ENCODE measurements at places on chromosomes 2 and 18.

GRCh38 chr2:183035954-183036669, 2.1 kb downstream of the NCKAP1 start:
- no peak for DNase-seq

- no peak for DNase-seq
These were observed 554 bp downstream of the PFN4 start for GRCh38 chr2:24122366-24123194.

- no peak for DNase-seq
These were observed 135.6 kb downstream of the GALNT1 start for GRCh38 chr18:35717182-35717581.

DNA sequence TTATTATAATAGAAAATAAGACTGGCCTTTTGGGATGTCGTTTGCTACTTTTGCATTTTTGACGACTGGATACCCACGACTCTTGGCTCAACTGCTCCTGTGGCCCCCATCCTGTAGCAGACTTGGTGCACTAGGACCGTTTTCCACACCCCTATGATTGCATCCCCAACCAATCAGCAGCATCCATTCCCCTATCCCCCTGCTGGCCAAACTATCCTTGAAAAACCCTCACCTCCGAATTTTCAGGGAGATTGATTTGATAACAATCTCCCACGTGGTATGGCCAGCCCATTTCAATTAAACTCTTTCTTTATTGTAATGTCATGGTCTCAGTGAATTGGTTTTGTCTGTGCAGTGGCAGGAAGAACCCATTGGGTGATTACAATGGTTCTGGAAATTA, 37.9 kb upstream of the TTR start:
- no peak for DNase-seq

- DNase-seq, result no peak
These were observed 13.4 kb upstream of the CLASP1 start for GRCh38 chr2:121662656-121663055.

DNA sequence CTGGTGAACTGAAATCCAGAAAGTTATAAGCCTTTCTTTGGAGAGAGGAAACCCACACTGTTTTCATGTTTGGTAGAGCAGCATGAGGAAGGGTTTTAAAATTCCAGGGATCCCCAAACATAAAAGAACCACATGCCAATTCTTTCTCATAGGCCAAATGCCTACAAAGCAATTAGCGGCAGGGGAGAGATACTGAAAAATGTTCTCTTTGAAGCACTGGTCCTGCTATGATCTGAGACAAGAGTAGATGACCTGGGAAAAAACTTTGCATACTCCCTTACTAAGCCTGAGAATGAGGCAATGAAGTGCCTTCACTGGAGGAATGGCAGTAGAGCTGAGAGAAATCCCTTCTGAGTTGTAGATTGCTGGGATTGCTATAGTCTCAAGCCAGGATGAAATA, 1261.7 kb downstream of the DSC3 start:
- DNase-seq, result no peak

DNA sequence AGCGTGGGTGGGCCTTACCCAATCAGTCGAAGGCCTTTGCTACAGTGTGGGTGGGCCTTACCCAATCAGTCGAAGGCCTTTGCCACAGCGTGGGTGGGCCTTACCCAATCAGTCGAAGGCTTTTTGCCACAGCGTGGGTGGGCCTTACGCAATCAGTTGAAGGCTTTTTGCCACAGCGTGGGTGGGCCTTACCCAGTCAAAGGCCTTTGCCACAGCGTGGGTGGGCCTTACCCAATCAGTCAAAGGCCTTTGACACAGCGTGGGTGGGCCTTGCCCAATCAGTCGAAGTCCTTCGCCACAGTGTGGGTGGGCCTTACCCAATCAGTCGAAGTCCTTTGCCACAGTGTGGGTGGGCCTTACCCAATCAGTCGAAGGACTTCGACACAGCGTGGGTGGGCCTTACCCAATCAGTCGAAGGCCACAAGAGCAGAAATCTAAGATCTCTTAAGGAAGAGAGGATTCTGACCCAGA, 16.3 kb upstream of the GAL3ST2 start:
- DNase-seq, result no peak

GRCh38 chr2:46355756-46356155, 58.5 kb downstream of the EPAS1 start:
- no peak for DNase-seq

- DNase-seq, result no peak
These were observed 58.6 kb downstream of the POMC start for GRCh38 chr2:25109822-25110221.

GRCh38 chr2:120625865-120626560, 109.7 kb upstream of the GLI2 start:
- DNase-seq, result no peak

DNA sequence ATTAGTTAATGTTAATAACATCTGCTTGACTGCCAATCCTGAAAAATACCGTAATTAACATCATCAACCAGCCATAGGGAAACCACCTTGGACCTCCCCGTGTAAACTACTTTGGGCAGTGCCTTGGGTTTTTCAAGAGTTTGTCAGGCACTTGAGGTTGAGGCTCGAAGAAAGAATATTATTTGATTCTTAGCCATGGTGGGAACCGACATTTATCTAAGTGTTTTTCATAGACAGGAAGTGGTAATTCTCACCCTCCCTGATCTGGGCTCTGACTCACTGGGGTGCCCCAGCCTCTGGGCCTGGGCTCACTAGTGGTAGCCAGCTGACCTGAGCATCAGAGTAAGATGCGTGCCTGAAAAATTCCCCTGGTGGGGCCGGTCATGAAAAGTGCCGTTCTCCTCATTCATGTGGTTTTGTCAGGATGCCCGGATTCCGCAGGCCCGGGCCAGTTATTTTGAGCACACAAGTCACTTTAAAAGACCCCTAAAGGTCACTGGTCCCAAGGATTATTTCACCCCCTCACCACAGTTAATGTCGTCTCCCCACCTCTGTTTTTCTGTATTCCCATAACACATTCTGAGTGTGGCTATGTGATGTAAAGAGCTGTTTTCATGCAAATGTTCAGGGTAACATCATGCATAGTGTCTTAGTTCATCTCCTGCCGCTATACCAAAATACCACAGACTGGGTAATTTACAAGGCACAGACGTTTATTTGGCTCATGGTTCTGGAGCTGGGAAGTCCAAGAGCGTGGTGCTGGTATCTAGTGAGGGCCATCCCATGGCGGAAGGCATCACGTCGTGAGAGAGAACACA, 21.6 kb upstream of the SPATA3 start:
- DNase-seq, result no peak

DNA sequence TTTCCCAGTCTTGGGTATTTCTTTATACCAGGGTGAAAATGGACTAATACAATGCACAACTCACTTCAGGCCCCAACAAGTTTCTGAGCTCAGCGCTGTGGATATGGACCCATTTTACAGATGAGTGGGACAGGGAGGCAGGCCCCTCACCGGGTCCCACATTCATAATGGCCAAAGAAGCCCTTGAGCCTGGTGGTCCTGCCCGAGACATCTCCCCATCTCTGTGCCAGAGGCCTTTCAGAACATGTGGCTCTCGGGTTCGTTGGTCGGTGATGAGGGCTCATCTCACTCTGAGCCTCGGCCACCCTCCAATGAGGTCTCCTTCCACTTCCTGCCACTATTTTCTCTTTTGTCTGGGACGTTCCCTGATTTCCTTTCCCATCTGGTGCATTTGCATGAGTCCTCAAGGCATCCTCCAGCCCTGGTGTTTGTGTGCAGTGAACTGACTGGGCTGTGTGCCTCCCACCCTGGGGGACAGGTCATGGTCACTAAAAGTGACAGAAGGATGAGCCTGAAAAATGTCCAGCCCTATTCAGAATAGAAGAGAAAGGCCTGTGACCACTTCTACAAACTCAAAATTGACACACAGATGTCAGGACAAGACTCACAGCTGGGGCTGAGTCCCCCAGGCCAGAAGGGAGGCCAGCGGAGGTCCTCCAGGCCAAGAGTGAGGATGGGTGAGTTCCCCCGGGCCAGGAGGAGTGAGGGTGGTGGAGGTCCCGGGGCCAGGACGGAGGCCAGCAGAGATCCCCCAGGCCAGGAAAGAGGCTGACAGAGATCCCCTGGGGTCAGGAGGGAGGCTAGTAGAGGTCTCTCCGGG, 134.5 kb downstream of the PTGR3 start:
- DNase-seq, result no peak

DNA sequence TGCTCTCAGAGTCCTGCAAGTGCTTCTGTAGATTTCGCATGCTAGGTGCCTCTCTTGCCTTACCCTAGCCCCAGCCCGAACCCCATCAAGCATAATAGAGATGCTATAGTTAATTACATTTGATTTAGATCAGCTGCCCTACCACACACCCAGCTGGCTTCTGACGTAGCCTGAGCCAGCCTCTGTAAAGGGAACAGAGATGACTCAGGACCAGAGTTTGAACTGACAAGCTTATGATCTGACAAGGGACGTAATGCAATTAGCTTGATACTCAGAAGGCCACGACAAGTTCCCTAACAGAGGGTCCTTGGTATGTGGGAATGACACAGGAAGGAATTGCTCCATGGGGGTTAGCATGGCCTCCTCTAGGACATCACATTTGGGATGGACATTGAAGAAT, 126.6 kb downstream of the LRATD1 start:
- DNase-seq, result no peak

DNA sequence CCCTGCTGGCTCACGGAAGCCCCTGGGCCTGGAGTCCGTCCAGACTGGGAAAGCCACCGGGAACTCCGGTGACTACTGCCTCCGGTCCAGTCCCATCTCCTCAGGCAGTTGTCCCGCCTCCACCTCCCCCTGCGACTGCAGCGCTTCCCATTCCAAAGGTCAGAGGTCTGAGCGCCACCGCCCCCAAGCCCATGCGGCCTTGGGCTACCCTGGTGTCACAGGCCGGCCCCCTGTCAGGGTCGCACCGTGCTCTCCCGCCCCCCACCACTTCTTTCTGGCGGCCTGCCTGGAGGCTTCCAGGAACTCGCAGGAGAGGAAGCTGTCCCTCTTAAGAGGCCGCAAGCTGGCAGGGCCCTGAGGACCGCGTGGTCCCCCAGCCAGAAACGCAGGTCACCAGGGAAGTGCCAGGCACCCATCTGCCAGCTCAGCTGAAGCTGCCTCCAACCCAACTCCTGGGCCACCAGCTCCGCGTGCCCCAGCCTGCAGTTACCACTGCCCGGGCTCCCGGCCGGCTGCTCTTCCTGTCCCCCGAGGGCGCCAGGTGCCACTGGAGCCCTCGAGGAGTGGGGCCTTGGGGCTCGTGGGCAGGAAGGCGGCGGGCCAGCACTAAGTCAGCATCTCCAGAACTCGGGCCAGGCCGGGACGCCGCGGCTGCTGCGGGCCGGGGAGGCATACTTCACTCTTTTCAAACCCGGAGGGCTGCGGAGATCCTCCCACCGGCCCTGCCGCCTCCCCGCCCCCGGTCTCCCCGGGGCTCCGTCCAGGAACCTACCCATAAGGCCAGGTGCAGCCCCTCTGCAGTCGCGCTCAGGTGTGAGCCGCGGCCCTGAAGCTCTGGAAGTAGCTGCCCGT, 83.3 kb upstream of the POMC start:
- DNase-seq, result no peak

- no peak for DNase-seq
These were observed 13.1 kb downstream of the RNU2-63P start for GRCh38 chr2:88003074-88003755.

Measured in esophagus squamous epithelium (tissue), 5 donors.